Left kidney (tissue), 8 donors: ENCODE measurements at places on chromosomes 7 and 10. TPM values are rescaled to one million over a fixed set of nuclear protein-coding genes. Genes with fewer than 3 reads are reported as not detected.

DNA sequence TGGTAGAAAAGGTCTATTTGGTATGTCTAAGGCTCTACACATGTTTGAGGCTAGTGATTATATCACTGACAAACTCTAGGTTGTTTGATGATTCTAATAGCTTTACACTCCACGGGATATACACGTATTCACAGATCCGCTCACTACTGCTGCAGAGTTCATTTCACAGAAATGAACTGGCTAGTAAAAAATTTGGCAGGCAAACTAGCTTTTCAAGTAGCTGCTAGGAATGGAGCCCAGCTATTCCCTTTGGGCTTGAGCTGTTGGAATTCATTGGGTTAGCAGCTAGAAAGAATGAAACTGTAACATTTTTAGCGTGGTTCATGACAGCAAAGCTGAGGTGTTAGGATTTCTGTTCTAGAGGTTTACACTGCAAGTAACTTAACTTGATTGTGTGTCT lies 37.6 kb downstream of the R3HCC1L start:
- DNase-seq = no peak

Gene ALOX5
- polyA plus RNA-seq = 3.5 TPM

DNA sequence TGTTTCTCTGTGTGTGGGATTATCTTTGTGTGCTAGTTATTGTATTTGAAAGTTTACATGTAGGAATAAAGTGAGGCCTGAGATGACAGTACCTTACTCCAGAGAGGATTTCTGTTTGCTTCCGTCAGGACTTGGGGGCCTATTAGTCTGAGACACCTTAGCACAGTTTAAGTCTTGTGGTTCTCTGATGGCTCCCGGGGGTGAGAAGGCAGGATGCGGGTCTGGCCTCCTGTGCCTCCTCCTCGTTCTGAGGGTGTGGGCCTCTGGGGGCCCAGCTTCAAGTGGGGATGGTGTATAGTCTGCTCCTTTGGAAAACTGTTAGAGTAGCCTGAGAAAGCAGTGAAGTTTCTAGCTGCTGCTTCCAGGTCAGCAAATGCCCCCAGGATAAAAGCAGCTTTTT lies 12.4 kb downstream of the MTURN start:
- DNase-seq = no peak

DNA sequence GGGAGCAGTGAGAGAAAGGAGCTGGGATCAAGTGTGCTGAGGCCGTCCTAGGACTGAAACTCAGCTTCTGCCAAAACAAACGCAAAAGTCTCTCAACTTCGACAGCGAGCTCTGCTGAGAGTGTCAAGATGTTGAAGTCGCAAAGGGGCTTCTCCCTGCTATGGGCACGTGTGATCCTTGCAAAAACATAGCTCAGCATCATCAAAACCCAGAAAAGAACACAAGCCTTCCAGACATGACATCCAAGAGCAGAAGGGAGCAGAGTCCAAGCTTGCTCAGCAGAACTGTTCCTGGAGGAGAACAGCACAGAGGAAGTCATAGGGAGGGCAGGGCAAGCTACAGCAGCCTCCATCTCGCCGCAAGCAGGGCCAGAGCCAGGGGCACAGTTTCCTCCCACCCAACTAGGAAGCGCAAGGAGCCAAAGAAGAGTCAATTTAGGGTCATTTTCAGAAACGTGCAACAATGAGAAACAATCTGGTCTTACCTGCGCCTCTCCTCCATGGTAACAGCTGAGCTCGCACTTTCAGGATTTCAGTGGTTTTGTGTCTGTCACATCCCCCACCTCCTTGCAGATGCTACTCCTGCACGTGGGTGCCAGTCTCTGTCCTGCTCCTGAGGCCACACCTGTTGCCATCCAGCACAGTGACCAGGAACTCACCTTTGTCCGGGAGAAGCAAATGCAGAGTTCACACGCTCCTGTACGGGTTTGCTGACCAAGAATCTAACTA lies 113.9 kb downstream of the DIP2C start:
- DNase-seq = no peak

- DNase-seq = no peak
Observed at GRCh38 chr10:114396464-114396863, 7.8 kb downstream of the AFAP1L2 start.

GRCh38 chr10:91907033-91907594 lies 2.2 kb downstream of the FGFBP3 start:
- no peak for DNase-seq

DNA sequence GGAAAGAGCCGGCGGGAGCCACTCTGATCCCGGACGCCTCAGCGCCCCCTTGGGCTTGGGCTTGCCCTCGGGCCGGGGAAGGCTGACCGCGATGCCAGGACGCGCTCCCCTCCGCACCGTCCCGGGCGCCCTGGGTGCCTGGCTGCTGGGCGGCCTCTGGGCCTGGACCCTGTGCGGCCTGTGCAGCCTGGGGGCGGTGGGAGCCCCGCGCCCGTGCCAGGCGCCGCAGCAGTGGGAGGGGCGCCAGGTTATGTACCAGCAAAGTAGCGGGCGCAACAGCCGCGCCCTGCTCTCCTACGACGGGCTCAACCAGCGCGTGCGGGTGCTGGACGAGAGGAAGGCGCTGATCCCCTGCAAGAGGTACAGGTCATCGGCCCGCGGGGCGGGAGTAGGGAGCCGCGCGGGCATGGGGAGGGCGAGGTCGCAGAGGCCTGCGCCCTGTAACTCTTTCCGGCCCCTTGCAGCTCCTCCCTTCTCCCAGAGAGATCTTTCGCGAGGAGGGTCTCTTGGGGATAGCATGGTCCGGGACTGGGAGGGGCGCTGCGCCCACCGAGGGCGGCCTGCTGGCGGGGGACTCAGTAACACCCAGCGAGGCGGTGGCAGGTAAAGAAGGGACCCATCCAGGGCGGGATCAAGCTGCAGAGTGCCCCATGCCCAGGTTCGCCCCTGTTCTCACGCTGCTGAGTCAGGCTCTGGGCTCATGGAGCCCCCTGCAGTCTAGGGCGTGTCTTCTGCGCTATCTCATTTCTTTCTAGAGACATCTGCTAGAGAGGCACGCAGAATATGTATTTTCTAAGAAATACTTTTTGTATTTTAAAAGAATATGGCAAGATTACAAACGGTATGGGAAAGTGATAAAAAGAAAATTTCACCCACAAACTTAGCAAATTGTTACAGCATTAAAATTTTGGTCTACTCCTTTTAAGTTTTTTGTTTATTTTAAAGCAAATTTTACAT lies 687 bp downstream of the EPDR1 start:
- DNase-seq = peak; percentile 32

Gene EBLN1
- polyA plus RNA-seq = not detected

DNA sequence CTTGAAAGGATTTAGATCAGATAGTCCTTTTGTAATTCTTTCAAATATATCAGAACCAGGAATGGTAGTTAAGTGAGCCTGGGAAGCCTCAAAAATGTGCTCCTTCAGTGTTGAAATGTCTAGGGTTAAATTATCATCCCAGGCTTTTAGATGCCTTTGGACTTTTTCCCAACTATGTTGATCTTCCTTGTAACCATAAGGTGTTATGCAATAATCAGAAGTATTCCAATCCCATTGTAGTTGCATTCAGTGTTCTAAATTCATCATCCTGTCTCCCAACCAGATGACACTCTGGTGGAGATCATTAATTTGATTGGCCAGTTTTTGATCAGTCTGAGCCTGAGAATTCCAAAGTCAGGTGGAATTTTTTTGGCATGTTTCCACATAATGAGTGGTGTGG lies 35.1 kb upstream of the AKR1C2 start:
- no peak for DNase-seq

Gene RNF32
- 3.9 TPM for polyA plus RNA-seq

DNA sequence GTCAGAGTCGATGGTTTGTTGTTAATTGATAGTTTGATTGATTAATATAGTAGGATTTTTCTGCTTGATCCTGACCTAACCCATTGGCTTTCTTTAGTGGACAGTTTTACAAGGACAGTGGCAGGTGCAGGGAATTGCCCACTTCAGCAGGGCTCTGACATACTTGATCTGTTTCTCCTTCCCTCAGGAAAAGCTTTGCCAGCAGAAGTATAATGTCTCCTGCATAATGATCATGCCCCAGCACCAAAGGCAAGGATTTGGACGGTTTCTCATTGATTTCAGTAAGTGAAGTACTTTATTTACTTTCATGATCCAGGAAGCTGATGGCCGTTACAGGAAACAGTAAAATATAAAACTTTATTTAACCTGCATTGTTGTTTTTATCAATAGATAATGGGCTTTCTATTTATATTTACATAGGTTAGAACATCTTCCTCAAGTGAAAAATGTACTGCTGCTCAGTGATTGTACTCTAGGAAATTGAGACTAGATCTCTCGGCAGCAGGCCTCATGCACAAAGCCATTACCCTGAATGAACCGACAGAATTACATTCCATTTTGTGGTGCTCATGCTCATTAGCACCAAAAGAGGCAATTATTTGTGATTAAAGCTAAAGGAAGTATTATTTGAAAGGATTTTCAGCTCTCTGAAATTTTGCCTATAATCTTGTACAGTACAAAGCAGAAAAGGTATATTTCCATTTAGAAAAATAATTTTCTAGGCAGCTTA lies 122.5 kb upstream of the SAMD8 start:
- no peak for DNase-seq

Gene NOS3
- 8.7 TPM for polyA plus RNA-seq

Gene TDRD1
- 0.05 TPM for polyA plus RNA-seq

- DNase-seq = no peak
Observed at GRCh38 chr10:132646443-132647097, 109.0 kb downstream of the INPP5A start.

DNA sequence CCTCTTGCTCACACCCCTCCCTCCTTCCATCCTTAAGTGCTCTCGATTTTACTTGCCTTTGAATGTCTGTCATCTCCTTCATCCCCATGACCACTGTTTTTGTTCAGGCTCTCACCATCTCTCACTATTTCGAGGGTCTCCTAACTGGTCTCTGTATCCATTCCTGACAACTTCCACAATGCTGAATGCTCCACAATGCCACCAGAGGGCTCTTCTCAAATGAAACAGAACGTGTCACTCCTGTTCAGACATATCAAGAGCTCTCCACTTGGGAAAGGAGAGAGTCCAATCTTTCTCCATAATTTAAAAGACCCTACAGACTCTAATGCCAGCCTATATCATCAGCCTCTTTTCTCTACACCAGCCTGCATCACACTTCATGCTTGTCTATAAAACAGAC lies 9.0 kb upstream of the SLC13A1 start:
- no peak for DNase-seq

- no peak for DNase-seq
Observed at GRCh38 chr7:130446259-130446658, 5.4 kb upstream of the CEP41 start.

Gene GDF10
- polyA plus RNA-seq = 1.6 TPM

- no peak for DNase-seq
Observed at GRCh38 chr7:135758531-135758932, 9.9 kb upstream of the FAM180A start.

DNA sequence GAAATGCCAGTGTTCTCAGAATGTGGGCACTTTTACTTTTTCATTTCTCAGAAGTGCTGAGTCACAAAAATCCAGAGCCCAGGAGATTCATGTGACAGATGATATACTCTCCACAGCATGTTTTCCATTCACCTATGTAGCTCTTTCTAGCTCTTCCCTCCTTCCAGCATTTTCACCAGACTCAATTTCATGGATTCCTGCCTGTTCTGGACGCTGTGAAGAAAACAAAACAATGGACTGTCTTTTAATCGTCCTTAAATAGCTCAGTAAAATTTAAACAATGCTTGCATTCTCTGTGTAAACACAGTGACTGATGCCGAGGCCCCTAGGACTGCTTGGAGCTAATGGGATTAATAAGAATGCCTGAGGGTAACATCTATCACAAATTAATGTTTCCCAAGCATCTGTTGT lies 25.5 kb downstream of the ZNF713 start:
- DNase-seq = no peak

Gene CHN2
- polyA plus RNA-seq = 19.0 TPM

GRCh38 chr7:143463556-143463955 lies 14.1 kb upstream of the TAS2R41 start:
- no peak for DNase-seq

- peak; percentile 56 for DNase-seq
Observed at GRCh38 chr7:115910541-115911164, 119.9 kb downstream of the TFEC start.

GRCh38 chr10:88592381-88592780 lies 5.8 kb downstream of the LIPJ start:
- no peak for DNase-seq

DNA sequence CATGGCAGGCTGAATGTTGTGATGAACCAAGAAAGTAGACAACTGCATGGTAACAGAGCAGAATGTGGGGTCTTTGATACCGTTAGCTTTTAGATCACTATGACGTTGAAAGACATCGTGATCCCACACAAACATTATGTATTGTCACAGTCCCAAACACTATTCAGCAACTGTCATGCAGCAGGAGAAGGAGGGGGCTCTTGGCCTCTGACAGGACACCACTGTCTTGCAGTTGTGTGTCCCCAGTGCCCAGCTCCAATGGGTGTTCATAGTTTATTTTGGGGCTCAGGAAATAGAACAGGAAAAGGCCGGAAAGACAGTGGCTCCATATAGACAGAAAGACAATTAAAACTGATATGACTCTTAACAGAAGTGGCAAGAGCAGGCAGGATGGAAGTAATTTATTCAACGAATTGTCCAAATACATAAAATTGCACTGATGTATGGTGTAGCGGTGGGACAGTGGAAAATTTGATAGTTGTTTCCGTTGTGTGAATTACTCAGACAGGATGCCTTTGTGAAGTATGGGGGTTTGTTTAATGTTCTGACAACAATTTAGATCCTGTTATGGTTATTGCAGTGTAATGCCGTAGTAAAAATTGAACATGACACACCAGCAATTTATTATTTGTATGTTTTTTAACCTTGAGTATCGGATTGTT lies 292.0 kb downstream of the LRMDA start:
- no peak for DNase-seq

DNA sequence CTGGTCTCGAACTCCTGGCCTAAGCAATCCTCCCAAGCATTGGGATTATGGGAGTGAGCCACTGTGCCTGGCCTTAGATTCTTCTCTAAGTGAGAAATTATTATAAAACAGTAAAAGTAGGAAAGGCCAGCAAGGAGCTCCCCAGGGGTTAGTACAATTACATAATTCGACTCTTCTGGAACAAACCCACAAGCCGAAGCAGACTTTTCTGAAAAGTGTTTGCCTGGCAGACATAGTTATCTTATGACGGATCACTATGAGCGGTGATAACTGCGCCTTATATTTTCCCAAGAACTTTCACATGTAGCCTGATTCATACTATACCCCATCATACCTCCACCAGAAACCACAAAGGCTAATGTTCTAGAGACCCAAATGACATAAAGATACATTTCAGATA lies 30.2 kb upstream of the SH3PXD2A start:
- no peak for DNase-seq

- no peak for DNase-seq
Observed at GRCh38 chr7:35477609-35478008, 217.3 kb downstream of the HERPUD2 start.
